Smooth muscle cell of the umbilical artery (primary cell): ENCODE measurements at places on chromosomes 7 and 10. TPM values are rescaled to one million over a fixed set of nuclear protein-coding genes. Genes with fewer than 3 reads are reported as not detected.

C10orf90 gene
- total RNA-seq, result 0.23 TPM in 1 of 2 replicates, not detected in the other

LIMK1 gene
- total RNA-seq, result 133 and 148 TPM in 2 replicates

FAM131B gene
- total RNA-seq, result 3.6 and 4.0 TPM in 2 replicates

CUX1 gene
- 134 and 140 TPM in 2 replicates for total RNA-seq

POU6F2 gene
- not detected in 2 replicates for total RNA-seq

NPC1L1 gene
- total RNA-seq, result under 0.01 TPM in 1 of 2 replicates, not detected in the other

NME8 gene
- not detected in 2 replicates for total RNA-seq
